ENCODE measurements at places on chromosomes 1 and 21. TPM values are rescaled to one million over a fixed set of nuclear protein-coding genes. Genes with fewer than 3 reads are reported as not detected.

CD52 gene
- 971 TPM for total RNA-seq

- no peak for DNase-seq
- no peaks in the 10 kb centered on the region for H3K36me3 ChIP-seq
- peaks cover 9% of the 10 kb centered on the region for H3K27me3 ChIP-seq
- no peak overlapping the region for H3K27ac ChIP-seq
These were observed 75.8 kb downstream of the CACNA1E start for GRCh38 chr1:181559142-181559541.

DNA sequence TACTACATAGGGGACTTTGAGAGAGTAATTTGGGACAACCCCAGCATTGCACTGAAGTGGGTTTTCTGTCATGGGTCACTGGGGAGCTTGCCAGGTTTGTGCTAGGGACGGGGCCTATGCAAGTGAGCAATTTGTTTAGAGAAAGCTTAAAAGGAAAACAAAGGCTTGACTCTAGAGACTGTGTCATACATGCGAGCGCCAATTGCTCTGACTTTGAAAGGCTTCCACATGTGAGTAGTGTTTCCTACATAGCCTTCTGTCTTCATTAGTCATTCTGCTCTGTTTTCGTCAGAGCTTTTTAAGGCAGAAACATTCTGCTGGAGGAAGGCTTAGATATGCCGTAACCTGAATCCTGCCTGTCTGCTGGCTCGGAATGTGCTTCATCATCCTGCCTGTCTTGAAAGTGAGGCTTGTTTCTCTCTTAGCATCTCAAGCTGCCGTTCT is 28.4 kb downstream of the TRIM45 start:
- H3K27me3 ChIP-seq = no peaks in the 10 kb centered on the region
- H3K4me3 ChIP-seq = no peak overlapping the region
- H3K27ac ChIP-seq = no peak overlapping the region
- H3K4me1 ChIP-seq = peaks cover 20% of the 10 kb centered on the region

DNA sequence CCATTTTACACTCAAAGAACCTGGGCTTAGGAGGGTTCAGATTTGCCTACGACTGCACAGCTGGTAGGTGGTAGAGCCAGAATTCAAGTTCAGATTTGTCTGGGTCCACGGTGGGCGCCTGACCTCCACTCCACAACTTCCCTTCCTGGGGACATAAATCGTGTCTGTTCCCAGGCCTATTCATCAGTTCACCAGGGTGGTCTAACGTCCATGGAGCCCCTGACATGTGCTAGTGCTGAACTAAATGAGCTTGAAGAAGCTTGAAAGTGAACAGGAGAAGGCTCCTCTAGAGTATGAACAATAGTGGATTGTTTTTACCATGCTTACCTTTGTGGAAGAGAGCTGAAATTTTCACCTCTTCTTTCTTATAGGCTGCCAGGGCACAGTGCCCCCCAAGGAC is 32.5 kb upstream of the KIF1B start:
- H3K4me3 ChIP-seq = no peak overlapping the region
- DNase-seq = no peak
- H3K36me3 ChIP-seq = peaks cover 40% of the 10 kb centered on the region
- peaks cover 17% of the 10 kb centered on the region for H3K4me1 ChIP-seq
- H3K27ac ChIP-seq = no peak overlapping the region

GRCh38 chr1:29052100-29052499 is 71.6 kb downstream of the TMEM200B start:
- H3K36me3 ChIP-seq = peaks cover 4% of the 10 kb centered on the region
- no peak for DNase-seq
- no peaks in the 10 kb centered on the region for H3K27me3 ChIP-seq
- no peak overlapping the region for H3K27ac ChIP-seq
- no peaks in the 10 kb centered on the region for H3K4me1 ChIP-seq

- no peak for DNase-seq
- peaks cover 9% of the 10 kb centered on the region for H3K27me3 ChIP-seq
- no peak overlapping the region for H3K4me3 ChIP-seq
- H3K4me1 ChIP-seq = peaks cover 6% of the 10 kb centered on the region
These were observed 77.6 kb upstream of the PGBD5 start for GRCh38 chr1:230503726-230504125.

GRCh38 chr1:88528792-88529191 is 155.3 kb upstream of the PKN2 start:
- H3K4me3 ChIP-seq = no peak overlapping the region
- no peaks in the 10 kb centered on the region for H3K4me1 ChIP-seq
- H3K36me3 ChIP-seq = no peaks in the 10 kb centered on the region
- no peak for DNase-seq
- no peak overlapping the region for H3K27ac ChIP-seq
